PC-9 (cell line): ENCODE measurements at places on chromosomes 2 and 18. TPM values are rescaled to one million over a fixed set of nuclear protein-coding genes. Genes with fewer than 3 reads are reported as not detected.

- H3K36me3 ChIP-seq: no peaks in the 10 kb centered on the region
- H3K4me1 ChIP-seq: peaks cover 9% of the 10 kb centered on the region; the same call in 1 of the 2 replicates
- DNase-seq: peak; percentile 62
Observed at GRCh38 chr2:65710779-65711295, 278.4 kb upstream of the SPRED2 start.

DNA sequence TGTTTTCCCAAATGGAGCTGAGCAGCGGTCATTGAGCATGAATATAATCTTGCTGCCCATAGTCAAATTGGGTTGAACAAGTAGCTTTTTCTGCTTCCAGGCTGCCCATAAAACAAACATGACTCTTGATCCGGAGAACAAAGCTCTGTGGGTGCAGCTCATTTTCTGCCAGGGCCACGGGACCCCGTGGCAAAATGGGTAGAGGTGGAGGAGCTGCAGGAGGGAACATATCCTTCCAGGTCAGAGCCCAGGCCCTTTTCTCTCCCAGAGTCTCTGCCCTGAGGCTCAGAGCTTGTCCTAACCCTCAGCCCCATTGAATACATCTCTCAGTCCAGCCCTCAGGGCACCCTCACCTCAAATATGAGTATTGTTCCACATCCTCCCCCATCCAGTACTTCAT is 151.6 kb upstream of the TWIST2 start:
- 0 out of 2 replicates have a peak, but pooled peaks cover 5% of the 10 kb centered on the region for H3K4me1 ChIP-seq
- H3K4me3 ChIP-seq: no peak overlapping the region
- no peak for DNase-seq
- no peaks in the 10 kb centered on the region for H3K36me3 ChIP-seq
- H3K27ac ChIP-seq: no peak overlapping the region

DNA sequence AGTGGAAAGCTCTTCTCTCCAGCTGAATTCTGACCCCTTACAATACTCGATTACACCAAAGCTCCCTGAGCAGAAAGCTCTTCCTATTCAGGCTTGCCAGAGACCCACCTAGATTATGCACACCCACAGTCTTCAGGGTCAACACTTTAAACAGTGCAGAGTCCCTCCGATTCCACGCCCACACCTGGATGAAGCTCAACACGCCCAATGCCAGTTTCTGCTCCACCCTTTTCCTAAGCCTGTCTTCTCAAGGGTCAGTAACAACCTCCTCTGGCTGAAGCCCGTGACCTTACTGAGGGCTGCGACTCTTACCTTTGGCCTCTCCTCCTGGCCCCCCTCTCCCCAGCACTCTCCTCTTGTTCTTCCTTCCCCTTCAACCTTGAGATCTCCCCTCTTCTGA is 492.0 kb upstream of the SALL3 start:
- no peaks in the 10 kb centered on the region for H3K4me1 ChIP-seq
- no peak for DNase-seq
- no peak overlapping the region for H3K4me3 ChIP-seq
- peaks cover 11% of the 10 kb centered on the region for H3K27me3 ChIP-seq
- no peaks in the 10 kb centered on the region for H3K36me3 ChIP-seq

GRCh38 chr2:240896871-240897692 is 1.1 kb upstream of the MAB21L4 start:
- peaks cover 72% of the 10 kb centered on the region for H3K4me1 ChIP-seq
- H3K4me3 ChIP-seq: no peak overlapping the region
- no peaks in the 10 kb centered on the region for H3K36me3 ChIP-seq
- peak overlapping the region; percentile 87 for H3K27ac ChIP-seq

DNA sequence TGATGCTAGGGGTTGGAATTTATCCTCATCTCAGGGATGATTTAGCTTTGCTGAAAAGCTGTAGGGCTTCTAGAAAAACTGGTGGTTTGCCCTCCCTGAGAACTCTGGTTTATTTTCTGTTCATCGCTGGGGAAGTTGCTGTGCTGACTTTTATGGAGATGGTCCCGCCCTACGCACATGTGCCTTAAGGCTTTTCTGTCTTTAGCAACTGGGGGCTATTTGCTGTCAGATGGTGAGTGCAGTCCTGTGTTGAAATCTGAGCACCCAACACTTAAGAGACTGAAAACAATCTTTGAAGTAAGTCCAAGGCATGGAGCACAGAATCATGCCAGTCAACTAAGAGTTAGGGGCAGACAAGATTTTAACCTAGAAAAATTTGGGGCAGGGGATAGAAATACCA is 2148.4 kb upstream of the CELF4 start:
- no peak overlapping the region for H3K4me3 ChIP-seq
- H3K27ac ChIP-seq: no peak overlapping the region
- DNase-seq: no peak
- H3K36me3 ChIP-seq: no peaks in the 10 kb centered on the region
- no peaks in the 10 kb centered on the region for H3K27me3 ChIP-seq
- H3K4me1 ChIP-seq: no peaks in the 10 kb centered on the region

Gene KLHL41
- not detected in 2 replicates for total RNA-seq

Gene RMDN2
- 4.0 and 5.3 TPM in 2 replicates for total RNA-seq

Gene HS6ST1
- 20.2 and 26.2 TPM in 2 replicates for total RNA-seq
